ENCODE measurements at places on chromosomes 2 and 18. TPM values are rescaled to one million over a fixed set of nuclear protein-coding genes. Genes with fewer than 3 reads are reported as not detected.

LIMS2 gene
- 33.6 TPM for total RNA-seq

ITGA4 gene
- total RNA-seq: 18.2 TPM

KYNU gene
- 16.0 TPM for total RNA-seq

HNMT gene
- 67.5 TPM for total RNA-seq

DNA sequence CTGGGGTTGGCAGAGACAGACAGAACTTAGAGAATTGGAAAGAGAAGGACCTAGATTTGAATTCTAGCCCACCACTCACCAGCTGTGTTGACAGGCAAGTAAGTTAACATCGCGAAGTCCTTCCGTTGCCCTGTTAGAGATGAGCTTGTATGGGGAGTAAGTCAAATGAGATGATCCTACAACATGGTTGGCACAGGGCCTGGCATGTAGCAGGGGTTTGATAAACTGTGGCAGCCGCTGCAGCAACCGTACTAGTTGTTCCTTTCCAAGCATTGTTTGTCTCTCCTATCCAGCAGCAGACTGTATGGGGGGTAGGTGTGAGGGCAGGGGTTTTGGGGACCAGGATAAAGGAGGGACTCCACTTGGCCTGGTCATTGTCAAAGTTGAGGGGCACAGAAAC is 16.0 kb downstream of the TET3 start:
- DNase-seq: no peak
- H3K4me1 ChIP-seq: peaks cover 36% of the 10 kb centered on the region
- no peaks in the 10 kb centered on the region for H3K27me3 ChIP-seq
- no peak overlapping the region for H3K27ac ChIP-seq
- H3K36me3 ChIP-seq: no peaks in the 10 kb centered on the region

DNA sequence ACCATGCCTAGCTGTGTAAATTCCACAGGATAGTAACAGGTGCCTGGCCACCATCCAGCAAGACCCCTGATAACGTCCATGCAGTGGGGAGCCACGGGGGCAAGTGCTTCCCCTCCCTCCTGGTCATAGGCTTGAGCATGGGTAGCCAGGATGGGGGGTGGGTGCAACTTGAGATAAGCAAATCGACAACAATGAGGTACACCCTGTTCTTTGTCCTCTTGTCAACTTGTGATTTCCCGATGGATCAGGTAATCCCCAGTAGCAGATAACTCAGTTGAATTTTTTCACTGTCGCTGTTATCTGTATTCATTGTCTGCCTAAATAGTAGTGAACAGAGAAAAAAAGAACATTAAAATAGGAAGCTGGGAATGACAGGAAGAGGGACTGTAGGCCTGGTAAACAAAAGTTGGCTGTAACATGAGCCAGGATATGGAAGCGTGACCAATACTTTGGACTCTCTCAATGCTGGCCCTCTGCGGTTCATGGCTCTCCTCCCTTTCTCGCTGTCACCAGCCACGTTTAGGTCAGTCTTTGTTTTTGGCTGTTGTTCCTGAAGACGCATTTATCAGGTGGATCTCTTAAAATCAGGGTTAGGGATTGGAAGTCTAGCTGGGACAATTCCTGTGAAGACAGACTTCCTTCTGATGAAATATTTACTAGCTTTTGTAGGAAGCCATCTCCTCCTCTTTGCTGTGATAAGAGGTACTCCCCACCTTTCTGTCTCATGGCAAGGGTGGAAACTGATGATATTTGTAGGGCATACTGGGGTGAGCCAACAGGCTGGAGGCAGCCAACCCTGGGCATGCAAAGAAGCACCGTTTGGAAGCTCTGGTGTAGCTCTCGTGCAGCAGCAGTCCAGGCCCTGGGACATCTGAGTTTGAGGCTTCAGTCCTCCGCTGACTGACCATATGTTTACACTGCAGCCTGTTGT is 42.4 kb downstream of the TCF7L1 start:
- DNase-seq: no peak
- H3K27ac ChIP-seq: peak overlapping the region; percentile 42
- H3K4me1 ChIP-seq: peaks cover 41% of the 10 kb centered on the region
- H3K27me3 ChIP-seq: no peaks in the 10 kb centered on the region
- no peak overlapping the region for H3K4me3 ChIP-seq

- no peaks in the 10 kb centered on the region for H3K36me3 ChIP-seq
- no peaks in the 10 kb centered on the region for H3K27me3 ChIP-seq
- H3K4me1 ChIP-seq: no peaks in the 10 kb centered on the region
Measured at GRCh38 chr18:43692099-43692690, 414.9 kb upstream of the SYT4 start.

- H3K27me3 ChIP-seq: no peaks in the 10 kb centered on the region
- no peaks in the 10 kb centered on the region for H3K36me3 ChIP-seq
- no peak overlapping the region for H3K27ac ChIP-seq
- H3K4me3 ChIP-seq: no peak overlapping the region
- no peak for DNase-seq
- no peaks in the 10 kb centered on the region for H3K4me1 ChIP-seq
Measured at GRCh38 chr2:62727259-62727867, 21.9 kb downstream of the EHBP1 start.

GRCh38 chr2:74481961-74482800 is 617 bp downstream of the CCDC142 start:
- peaks cover 48% of the 10 kb centered on the region for H3K36me3 ChIP-seq
- H3K27ac ChIP-seq: peak overlapping the region; percentile 93
- peak overlapping the region; percentile 70 for H3K4me3 ChIP-seq
- H3K4me1 ChIP-seq: peaks cover 29% of the 10 kb centered on the region

DNA sequence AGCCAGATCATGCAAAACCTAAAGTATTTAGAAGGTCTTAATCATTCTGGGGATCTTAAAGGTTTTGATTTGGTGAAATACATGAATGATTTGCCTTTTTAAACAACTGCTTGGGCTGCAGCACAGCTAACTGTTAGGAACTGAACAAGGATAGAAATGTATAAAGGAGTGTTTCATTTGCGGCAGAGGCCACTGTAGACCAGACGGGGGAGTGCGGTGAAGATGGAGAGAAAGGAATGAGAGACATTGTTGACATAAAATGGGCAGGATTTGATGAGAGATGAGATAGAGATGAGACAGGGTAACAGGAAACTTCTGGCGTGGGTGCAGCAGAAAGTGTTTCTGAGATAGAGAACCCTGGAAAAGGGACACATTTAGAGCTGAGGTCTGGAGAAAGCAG is 308.1 kb downstream of the TMX3 start:
- no peak overlapping the region for H3K4me3 ChIP-seq
- no peaks in the 10 kb centered on the region for H3K4me1 ChIP-seq
- DNase-seq: no peak
- no peaks in the 10 kb centered on the region for H3K36me3 ChIP-seq
- no peaks in the 10 kb centered on the region for H3K27me3 ChIP-seq

GRCh38 chr2:199940373-199940772 is 14.9 kb downstream of the TYW5 start:
- no peak for DNase-seq
- no peak overlapping the region for H3K27ac ChIP-seq
- no peaks in the 10 kb centered on the region for H3K27me3 ChIP-seq

GRCh38 chr2:2505604-2506003 is 174.5 kb upstream of the MYT1L start:
- H3K27me3 ChIP-seq: no peaks in the 10 kb centered on the region
- no peak overlapping the region for H3K4me3 ChIP-seq
- no peak for DNase-seq
- no peak overlapping the region for H3K27ac ChIP-seq
- H3K36me3 ChIP-seq: no peaks in the 10 kb centered on the region
- no peaks in the 10 kb centered on the region for H3K4me1 ChIP-seq

DNA sequence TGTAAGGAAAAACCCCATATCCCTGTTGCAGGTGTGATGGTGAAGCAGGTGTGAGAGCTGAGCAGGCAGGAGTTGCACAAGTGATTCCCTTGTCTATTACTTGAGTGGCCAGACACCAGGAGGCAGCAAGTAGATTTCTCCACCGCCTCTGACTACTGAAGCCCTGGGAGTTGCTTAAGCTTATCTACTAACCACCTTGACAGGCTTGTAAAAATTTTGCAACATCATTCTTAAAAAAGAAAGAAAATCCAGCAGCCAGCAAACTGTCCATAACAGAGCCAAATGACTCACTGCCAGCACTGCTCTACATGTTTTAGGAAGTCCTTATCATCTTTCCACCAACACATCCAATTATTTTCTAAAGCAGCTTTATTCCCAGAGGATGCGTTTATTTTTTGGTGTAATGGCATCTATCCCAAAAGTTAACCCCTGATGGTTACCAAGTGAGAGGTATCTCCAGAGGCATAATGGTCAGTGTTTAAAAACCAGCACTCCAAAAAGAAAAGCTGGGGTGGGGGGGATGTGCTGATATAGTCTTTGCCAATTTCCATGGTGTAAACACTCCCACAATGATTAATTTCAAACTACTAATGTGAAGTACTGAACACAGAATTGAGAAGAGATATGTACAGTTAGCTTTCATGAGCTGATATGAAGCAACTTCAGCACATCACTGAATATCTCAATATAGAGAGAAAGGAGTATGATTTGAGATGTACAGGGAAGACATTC is 16.3 kb upstream of the GPR39 start:
- H3K27ac ChIP-seq: no peak overlapping the region
- H3K27me3 ChIP-seq: no peaks in the 10 kb centered on the region
- no peaks in the 10 kb centered on the region for H3K36me3 ChIP-seq

DNA sequence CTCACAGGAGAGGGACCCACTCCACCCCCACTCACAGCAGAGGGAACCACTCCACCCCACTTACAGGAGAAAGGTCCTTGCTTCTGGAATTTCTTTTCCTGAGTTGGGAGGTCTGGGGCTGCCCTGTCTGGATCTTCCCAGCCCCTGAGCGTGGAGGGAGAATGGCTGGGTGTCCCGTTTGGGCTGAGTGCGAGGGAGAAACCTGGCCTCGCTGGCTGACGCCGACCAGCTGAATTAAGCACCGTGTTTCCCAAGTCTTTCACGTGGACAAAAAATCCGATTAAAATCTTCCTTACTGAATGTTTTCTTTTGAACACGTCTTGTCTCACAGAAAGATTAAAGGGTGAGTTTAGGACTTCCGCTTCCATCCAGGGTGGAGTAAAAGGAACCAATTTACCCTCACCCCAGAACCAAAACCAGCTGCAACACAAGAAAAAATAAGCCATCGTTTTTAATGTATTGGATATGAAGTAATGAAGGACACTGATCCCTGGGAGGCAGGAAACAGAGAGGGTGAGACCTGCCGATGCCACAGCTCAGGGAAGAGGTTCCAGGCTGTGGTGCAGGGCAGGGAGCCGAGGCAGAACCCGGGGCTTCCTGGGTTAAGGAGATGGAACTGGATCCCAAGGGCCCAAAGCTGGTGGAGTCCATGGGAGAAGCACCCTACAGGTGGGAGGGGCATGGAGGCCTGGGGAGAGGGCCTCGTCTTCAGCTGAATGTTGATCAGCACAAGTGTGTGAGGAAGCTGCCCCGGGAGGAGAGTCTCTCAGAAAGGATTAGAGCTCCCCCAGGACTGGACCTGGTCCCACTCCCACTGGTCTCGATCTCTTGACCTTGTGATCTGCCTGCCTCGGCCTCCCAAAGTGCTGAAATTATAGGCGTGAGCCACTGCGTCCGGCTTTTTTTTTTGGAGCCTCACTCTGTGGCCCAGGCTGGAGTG is 60.3 kb downstream of the RTP5 start:
- H3K27ac ChIP-seq: no peak overlapping the region
- H3K27me3 ChIP-seq: no peaks in the 10 kb centered on the region
- H3K4me3 ChIP-seq: no peak overlapping the region
- DNase-seq: no peak
- H3K36me3 ChIP-seq: no peaks in the 10 kb centered on the region

DNA sequence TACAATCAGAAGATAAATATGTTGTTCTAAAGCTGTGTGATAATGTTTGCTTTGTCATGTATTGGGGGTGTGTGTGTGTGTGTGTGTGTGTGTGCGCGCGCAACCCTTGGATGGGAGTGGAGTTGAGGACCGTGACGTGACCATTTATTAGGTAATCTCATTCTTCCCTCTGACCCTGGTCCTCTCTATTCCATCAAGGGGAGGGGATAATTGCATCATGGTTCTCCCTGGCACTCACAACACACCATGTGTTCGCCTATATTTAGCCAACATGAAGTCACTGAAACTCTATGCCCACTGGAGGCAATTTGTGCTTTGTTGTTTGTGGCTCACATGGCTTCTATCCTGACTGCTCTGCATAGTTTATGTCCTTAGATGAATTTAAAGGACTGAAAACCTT is 79.8 kb upstream of the LRPPRC start:
- H3K4me3 ChIP-seq: no peak overlapping the region
- DNase-seq: no peak
- no peaks in the 10 kb centered on the region for H3K4me1 ChIP-seq

GRCh38 chr2:152432206-152432653 is 97.3 kb downstream of the FMNL2 start:
- H3K36me3 ChIP-seq: no peaks in the 10 kb centered on the region
- peaks cover 22% of the 10 kb centered on the region for H3K4me1 ChIP-seq
- no peak overlapping the region for H3K4me3 ChIP-seq
- DNase-seq: peak; percentile 46

GRCh38 chr2:100855084-100855483 is 35.1 kb downstream of the NPAS2 start:
- DNase-seq: no peak
- H3K27me3 ChIP-seq: no peaks in the 10 kb centered on the region
- H3K36me3 ChIP-seq: no peaks in the 10 kb centered on the region
- H3K4me3 ChIP-seq: no peak overlapping the region

GRCh38 chr2:235347691-235348090 is 146.2 kb upstream of the AGAP1 start:
- no peak overlapping the region for H3K4me3 ChIP-seq
- no peaks in the 10 kb centered on the region for H3K27me3 ChIP-seq
- no peaks in the 10 kb centered on the region for H3K4me1 ChIP-seq
- no peaks in the 10 kb centered on the region for H3K36me3 ChIP-seq

DNA sequence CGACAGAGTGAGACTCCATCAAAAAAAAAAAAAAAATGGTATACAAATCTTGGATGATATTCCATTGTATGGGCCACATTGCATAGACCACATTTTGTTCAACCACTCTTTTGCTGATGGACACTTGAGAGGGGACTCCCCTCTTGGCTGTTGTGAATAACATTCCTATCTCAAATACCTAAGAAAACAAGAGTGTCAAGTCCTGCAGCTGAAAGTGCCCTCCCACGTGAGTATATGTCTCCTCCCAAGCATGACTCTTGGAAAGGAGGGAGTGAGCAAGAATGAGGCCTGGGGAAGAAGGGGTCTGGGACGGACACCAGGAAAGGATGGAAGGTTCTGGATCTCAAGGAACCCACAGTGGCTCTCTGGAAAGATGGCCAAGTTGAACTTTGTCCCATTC is 36.0 kb upstream of the NPAS2 start:
- peaks cover 8% of the 10 kb centered on the region for H3K4me1 ChIP-seq
- no peaks in the 10 kb centered on the region for H3K27me3 ChIP-seq
- no peaks in the 10 kb centered on the region for H3K36me3 ChIP-seq
- DNase-seq: no peak

DNA sequence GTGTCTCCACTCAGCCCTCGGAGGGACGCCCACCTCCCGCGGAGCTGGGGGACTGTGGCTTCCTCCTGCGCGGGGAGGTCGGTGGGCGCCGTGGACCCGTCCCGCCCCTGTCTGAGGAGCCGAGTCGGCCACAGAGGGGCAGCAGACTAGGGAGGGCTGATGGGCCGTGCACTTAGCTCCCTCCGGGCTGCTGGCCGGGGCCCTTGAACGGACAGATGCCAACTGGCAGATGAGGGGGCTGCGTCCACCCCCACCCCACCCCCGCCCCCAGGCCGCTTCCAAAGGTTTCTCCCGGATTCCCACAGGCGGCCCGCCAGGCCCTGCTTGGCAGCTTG is 10.4 kb upstream of the UBE2F start:
- no peak overlapping the region for H3K4me3 ChIP-seq
- H3K36me3 ChIP-seq: no peaks in the 10 kb centered on the region
- peaks cover 5% of the 10 kb centered on the region for H3K4me1 ChIP-seq

Measured in upper lobe of left lung (tissue), 6 donors.